ENCODE measurements at places on chromosomes 11 and 22. TPM values are rescaled to one million over a fixed set of nuclear protein-coding genes. Genes with fewer than 3 reads are reported as not detected.

PLAAT5 gene
- 1.6 TPM for total RNA-seq

APOL5 gene
- total RNA-seq, result not detected

MMP1 gene
- total RNA-seq, result 0.52 TPM

GRCh38 chr11:131908316-131908715 is 537.9 kb downstream of the NTM start:
- H3K27ac ChIP-seq, result no peak overlapping the region
- DNase-seq, result no peak
- H3K4me3 ChIP-seq, result no peak overlapping the region
- no peaks in the 10 kb centered on the region for H3K4me1 ChIP-seq
- H3K36me3 ChIP-seq, result no peaks in the 10 kb centered on the region

C11orf87 gene
- not detected for total RNA-seq

DNA sequence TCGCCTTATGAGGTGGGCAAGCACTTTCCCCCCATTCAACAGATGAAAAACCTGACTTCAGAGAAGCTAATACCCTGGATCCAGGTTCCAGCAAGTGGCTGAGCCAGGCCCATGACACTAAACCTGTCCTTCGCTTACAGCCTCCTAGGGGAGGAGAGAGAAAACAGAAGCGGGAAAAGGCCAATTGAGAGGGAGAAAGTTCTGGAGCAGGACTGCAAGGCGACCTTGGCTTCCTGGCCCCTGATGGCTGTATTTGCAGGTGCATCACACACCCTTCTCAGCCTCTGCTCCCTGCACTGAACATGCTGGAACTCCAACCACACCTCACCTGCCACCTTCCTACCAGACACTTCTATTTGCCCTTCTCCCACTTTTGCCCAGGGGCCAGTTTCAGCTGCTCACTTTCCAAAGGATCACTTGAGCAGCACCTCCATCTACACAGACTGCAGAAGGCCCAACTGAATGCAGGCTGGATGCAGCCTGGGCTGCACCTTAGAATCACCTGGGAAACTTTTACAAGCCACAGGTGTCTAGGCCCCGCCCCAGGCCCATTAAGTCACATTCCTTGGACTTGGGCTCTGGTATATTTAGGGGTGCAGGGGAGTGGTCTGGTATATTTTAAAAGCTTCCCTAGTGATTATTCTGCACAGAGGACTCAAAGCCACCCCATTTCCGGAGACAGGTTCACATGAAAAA is 14.3 kb upstream of the ADA2 start:
- no peak for DNase-seq
- no peak overlapping the region for H3K4me3 ChIP-seq
- no peaks in the 10 kb centered on the region for H3K4me1 ChIP-seq
- no peak overlapping the region for H3K27ac ChIP-seq
- H3K27me3 ChIP-seq, result no peaks in the 10 kb centered on the region
- H3K36me3 ChIP-seq, result no peaks in the 10 kb centered on the region

- DNase-seq, result peak; percentile 14
- no peaks in the 10 kb centered on the region for H3K4me1 ChIP-seq
- H3K36me3 ChIP-seq, result peaks cover 9% of the 10 kb centered on the region
- no peaks in the 10 kb centered on the region for H3K27me3 ChIP-seq
- no peak overlapping the region for H3K4me3 ChIP-seq
These were observed 72.1 kb upstream of the YWHAH start for GRCh38 chr22:31872209-31872608.

GRCh38 chr22:22408731-22409696 is 99.5 kb downstream of the ZNF280B start:
- H3K4me1 ChIP-seq, result no peaks in the 10 kb centered on the region
- no peak for DNase-seq
- no peaks in the 10 kb centered on the region for H3K36me3 ChIP-seq
- no peak overlapping the region for H3K27ac ChIP-seq

CRYBA4 gene
- total RNA-seq, result not detected

All from aorta (tissue), 5 donors.